Small intestine (tissue), 16 donors: ENCODE measurements at places on chromosomes 1 and 21. TPM values are rescaled to one million over a fixed set of nuclear protein-coding genes. Genes with fewer than 3 reads are reported as not detected.

DNA sequence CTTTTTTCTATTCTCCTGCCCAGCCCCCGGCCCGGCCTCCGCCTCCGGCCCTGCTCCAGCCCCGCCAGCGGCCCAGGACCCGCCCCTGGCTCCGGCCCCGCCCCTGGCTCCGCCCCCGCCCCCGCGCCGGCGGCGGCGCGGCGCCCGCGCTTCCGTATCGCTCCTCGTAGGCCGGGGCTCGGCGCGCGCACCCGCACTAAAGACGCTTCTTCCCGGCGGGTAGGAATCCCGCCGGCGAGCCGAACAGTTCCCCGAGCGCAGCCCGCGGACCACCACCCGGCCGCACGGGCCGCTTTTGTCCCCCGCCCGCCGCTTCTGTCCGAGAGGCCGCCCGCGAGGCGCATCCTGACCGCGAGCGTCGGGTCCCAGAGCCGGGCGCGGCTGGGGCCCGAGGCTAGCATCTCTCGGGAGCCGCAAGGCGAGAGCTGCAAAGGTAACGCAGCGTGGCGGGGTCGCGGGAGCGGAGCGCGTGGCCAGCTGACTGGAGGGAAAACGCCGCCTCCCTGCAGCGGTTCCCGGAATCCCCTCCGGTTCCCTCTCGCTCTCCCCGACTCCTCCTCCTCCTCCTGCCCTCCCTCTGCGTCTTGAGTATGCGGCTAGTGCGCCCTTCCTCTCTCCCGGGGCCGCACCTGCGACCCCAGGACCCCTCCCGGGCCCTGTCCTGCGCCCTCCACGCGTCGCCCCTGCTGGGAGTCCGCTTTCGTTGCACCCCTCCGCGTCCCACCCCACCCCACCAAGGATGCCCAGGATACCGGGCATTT lies at the start of gene IFNAR2:
TSS of gene IFNAR2 (plus strand) at position 155 of the 761 bp plus-strand sequence. CDS start 11,985 bp downstream, outside the sequence.
- H3K27ac ChIP-seq: peak within 1 kb of the TSS; percentile 98
- H3K27me3 ChIP-seq: no peaks in the 10 kb centered on the region
- H3K4me3 ChIP-seq: peak within 1 kb of the TSS; percentile 99
- DNase-seq: peak; percentile 90

GRCh38 chr21:39388038-39388810 lies 39.3 kb upstream of the HMGN1 start:
- H3K27me3 ChIP-seq: no peaks in the 10 kb centered on the region
- DNase-seq: peak; percentile 86
- peak overlapping the region; percentile 43 for H3K4me3 ChIP-seq
- H3K27ac ChIP-seq: peak overlapping the region; percentile 77
- peaks cover 4% of the 10 kb centered on the region for H3K4me1 ChIP-seq
- peaks cover 8% of the 10 kb centered on the region for H3K36me3 ChIP-seq

- no peak overlapping the region for H3K4me3 ChIP-seq
- no peaks in the 10 kb centered on the region for H3K4me1 ChIP-seq
- H3K27me3 ChIP-seq: no peaks in the 10 kb centered on the region
These were observed 419.5 kb upstream of the DEPDC1 start for GRCh38 chr1:68916221-68916902.

- H3K27ac ChIP-seq: no peak overlapping the region
- H3K36me3 ChIP-seq: no peaks in the 10 kb centered on the region
- no peak for DNase-seq
- H3K4me1 ChIP-seq: peaks cover 10% of the 10 kb centered on the region
These were observed 71.9 kb upstream of the CXADR start for GRCh38 chr21:17440969-17441368.

DNA sequence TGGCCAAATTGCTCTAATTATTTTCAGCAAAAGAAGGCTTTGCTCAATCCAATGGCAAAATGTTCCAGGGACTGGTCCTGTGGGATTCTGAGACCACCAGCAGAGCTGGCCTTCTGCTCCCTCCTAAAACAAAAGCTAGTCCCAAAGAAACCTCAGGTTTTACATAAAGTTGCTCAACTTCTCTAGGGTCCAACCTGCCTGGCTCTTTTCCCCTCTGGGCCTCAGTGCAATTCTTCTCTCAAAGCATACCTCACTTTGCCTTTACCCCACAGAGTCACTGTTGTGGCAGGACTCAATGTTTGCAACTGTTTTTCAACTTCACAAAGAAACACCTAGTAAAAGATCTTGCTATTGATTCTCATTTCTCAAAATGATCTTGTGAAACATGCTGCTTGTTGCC lies 39.8 kb downstream of the TBX15 start:
- no peaks in the 10 kb centered on the region for H3K4me1 ChIP-seq
- H3K27ac ChIP-seq: no peak overlapping the region
- H3K36me3 ChIP-seq: no peaks in the 10 kb centered on the region
- no peak for DNase-seq
- H3K4me3 ChIP-seq: no peak overlapping the region

- H3K4me3 ChIP-seq: no peak overlapping the region
- no peak for DNase-seq
- no peaks in the 10 kb centered on the region for H3K27me3 ChIP-seq
- H3K4me1 ChIP-seq: peaks cover 4% of the 10 kb centered on the region
- H3K36me3 ChIP-seq: no peaks in the 10 kb centered on the region
These were observed 37.5 kb downstream of the HIVEP3 start for GRCh38 chr1:41880950-41881885.

DNA sequence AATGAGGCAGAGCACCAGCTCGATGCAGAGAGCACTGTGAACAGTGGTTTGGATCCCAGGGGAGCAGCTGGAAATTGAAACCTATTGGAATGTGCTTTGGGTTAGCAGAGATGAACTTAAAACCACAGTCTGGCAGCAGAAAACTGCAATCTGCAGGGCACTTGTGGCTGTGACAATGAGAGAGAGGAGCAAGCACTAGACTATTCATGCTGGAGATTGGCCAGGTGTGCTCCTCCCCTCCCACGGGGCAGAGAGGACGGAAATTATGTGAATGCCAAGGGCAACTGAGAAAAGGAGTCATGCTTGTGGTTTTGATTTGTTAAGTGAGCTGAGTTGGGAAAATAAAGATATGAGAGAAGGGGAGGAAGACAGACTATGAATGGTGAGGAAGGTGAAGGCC lies 38.1 kb downstream of the HSD3B2 start:
- H3K4me1 ChIP-seq: peaks cover 30% of the 10 kb centered on the region
- H3K36me3 ChIP-seq: no peaks in the 10 kb centered on the region
- DNase-seq: no peak

DNA sequence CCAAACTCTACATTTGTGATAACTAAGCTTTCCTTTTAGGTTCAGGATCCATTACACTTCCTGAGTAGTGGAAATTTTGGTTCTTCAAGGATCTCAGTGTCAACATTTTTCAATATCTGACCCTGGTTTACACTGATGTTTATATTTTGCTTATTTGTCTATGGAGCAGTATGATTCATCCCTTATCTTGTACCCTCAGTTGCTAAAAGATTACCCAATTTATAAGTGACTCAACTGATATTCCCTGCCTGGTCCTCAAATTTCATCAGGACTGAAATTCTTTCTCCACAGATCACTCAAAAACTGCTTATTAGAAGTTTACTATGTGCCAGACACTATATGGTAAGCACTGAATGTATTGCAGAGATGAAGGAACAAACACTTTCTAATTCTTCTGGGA lies 139.1 kb upstream of the CHRM3 start:
- no peaks in the 10 kb centered on the region for H3K4me1 ChIP-seq
- no peaks in the 10 kb centered on the region for H3K27me3 ChIP-seq
- H3K4me3 ChIP-seq: no peak overlapping the region
- no peak for DNase-seq
- H3K36me3 ChIP-seq: no peaks in the 10 kb centered on the region

GRCh38 chr1:236638945-236639344 lies 34.6 kb upstream of the HEATR1 start:
- no peak overlapping the region for H3K4me3 ChIP-seq
- H3K27ac ChIP-seq: no peak overlapping the region
- H3K36me3 ChIP-seq: no peaks in the 10 kb centered on the region
- DNase-seq: no peak
- H3K4me1 ChIP-seq: no peaks in the 10 kb centered on the region
- H3K27me3 ChIP-seq: no peaks in the 10 kb centered on the region

- peak overlapping the region; percentile 94 for H3K4me3 ChIP-seq
- DNase-seq: peak; percentile 68
- no peaks in the 10 kb centered on the region for H3K36me3 ChIP-seq
- H3K4me1 ChIP-seq: no peaks in the 10 kb centered on the region
These were observed 1.1 kb downstream of the ZSWIM5 start for GRCh38 chr1:45205011-45205909.

GRCh38 chr1:30283199-30283962 lies 440.0 kb downstream of the MATN1 start:
- H3K4me3 ChIP-seq: no peak overlapping the region
- H3K4me1 ChIP-seq: no peaks in the 10 kb centered on the region
- no peak overlapping the region for H3K27ac ChIP-seq
- no peaks in the 10 kb centered on the region for H3K36me3 ChIP-seq
- DNase-seq: no peak

DNA sequence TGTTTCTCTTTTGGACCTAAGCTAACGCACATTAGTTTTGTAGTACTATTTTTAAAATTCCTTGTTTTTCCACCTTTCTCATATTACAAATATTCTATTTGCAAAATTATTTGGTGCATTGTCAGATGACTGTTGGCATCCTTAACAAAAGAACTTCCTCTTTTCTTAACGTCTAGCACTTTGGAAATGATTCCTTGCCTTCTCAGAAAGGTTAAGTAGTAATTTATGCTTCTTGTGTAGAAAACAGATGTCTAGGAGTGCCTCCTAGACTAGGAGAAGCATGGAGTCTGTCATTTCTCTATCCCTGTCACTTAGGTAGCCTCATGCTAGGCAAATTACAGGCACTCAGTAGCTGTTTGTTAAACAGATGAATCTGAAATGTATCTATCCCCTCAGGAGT lies 64.4 kb downstream of the HSPA13 start:
- H3K36me3 ChIP-seq: no peaks in the 10 kb centered on the region
- no peaks in the 10 kb centered on the region for H3K4me1 ChIP-seq
- H3K27me3 ChIP-seq: no peaks in the 10 kb centered on the region
- no peak for DNase-seq
- no peak overlapping the region for H3K27ac ChIP-seq
- H3K4me3 ChIP-seq: no peak overlapping the region

GRCh38 chr1:185720633-185721272 lies 13.4 kb upstream of the HMCN1 start:
- DNase-seq: peak; percentile 25
- H3K4me1 ChIP-seq: no peaks in the 10 kb centered on the region
- H3K27ac ChIP-seq: no peak overlapping the region
- H3K27me3 ChIP-seq: no peaks in the 10 kb centered on the region
- no peaks in the 10 kb centered on the region for H3K36me3 ChIP-seq

DNA sequence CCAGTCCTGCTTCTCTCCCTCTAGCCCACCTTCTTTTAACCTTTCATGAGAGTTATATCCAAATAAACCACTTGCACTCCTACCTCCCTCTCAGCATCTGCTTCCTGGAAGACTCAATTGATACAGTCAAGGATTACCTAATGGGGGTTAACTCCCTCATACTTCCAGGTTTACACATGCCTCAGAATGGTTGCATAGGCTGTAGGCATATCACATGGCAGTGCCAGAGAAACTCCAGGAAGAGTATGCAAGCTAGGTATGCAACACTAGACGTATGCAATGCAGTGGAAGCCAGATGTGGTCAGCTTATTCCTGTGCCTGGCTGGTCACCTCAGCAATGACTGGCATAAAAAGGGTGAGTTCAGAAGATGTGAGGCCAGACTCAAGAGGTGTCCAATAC lies 32.7 kb upstream of the VANGL1 start:
- DNase-seq: no peak
- no peaks in the 10 kb centered on the region for H3K27me3 ChIP-seq
- H3K36me3 ChIP-seq: no peaks in the 10 kb centered on the region
- H3K4me1 ChIP-seq: no peaks in the 10 kb centered on the region

DNA sequence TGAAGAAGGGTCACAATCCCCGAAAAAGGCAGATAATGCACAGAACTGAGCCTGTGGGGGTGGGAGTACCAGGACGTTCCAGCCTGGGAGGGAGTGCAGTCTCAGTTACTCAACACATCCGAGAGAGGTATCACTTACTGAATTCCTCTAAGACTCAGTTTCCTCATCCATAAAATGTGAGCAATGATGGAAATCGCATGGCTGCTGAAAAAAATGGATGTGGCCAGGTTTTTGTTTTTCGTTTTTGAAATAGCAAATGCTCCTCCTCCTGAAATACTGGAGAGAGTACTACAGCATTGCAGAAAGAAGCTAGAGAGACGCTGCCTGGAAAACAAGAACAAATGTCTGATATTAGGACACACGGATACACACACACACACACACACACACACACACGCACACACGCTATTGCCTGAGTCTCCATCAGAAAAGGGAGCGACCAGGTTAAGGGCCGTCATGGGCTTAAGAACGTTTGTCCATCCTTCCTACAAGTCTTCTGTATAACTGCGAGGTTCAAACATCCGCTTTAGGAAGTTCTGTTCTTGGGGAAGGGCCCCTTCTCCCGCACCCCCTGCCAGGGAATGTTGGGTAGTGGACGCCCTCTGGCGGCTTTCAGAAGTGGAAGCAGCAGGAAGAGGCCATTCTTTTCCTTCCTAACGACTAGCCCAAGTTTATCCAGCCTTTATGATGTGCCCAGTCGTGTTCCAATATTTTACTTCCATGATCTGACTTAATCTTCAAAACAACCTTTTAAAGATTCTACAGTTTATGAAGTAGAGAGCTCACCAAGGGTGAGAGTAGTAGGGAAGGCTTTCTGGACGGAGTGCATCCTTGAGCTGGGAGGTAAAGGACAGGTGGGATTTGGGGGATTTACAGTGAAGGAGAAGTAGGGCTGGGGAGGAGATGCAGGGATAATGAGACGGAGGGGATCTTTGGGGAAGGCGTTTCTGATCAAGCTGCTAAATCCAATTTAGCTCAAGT lies 699 bp upstream of the NES start:
- H3K27ac ChIP-seq: peak overlapping the region; percentile 64
- peak overlapping the region; percentile 53 for H3K4me3 ChIP-seq
- peaks cover 42% of the 10 kb centered on the region for H3K27me3 ChIP-seq
- H3K36me3 ChIP-seq: no peaks in the 10 kb centered on the region
- peak; percentile 84 for DNase-seq
- H3K4me1 ChIP-seq: no peaks in the 10 kb centered on the region

DNA sequence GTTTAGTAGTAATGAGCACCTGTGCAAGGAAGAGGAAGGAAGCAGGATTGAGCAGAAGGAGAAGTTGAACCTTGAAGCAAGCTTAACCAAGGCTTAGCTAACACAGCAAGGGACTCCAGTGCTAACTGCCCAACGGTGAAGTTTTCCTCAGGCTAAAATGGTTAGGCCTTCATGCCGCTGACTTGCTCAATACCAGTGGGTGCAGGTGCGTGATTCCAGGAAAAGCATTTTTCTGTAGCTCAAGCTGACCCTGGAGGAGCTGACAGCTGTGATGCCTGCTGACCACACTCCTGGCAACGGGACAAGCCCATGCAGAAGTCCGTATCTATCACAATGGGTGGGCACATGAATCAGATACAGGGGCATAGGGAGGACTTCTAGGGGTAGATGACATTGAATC lies 76.5 kb upstream of the FGGY start:
- no peaks in the 10 kb centered on the region for H3K36me3 ChIP-seq
- H3K4me3 ChIP-seq: no peak overlapping the region
- no peaks in the 10 kb centered on the region for H3K27me3 ChIP-seq
- no peak for DNase-seq

GRCh38 chr1:214318956-214319736 lies 38.2 kb downstream of the SMYD2 start:
- no peak for DNase-seq
- H3K27me3 ChIP-seq: no peaks in the 10 kb centered on the region
- H3K4me1 ChIP-seq: no peaks in the 10 kb centered on the region
- peaks cover 2% of the 10 kb centered on the region for H3K36me3 ChIP-seq

GRCh38 chr1:178529364-178530036 lies 16.6 kb downstream of the TEX35 start:
- no peaks in the 10 kb centered on the region for H3K27me3 ChIP-seq
- DNase-seq: peak; percentile 87
- peaks cover 27% of the 10 kb centered on the region for H3K4me1 ChIP-seq

Gene FAM151A
- polyA plus RNA-seq: 1.8 TPM

Gene PLA2G2C
- polyA plus RNA-seq: 0.01 TPM

Gene ARHGAP30
- 5.8 TPM for polyA plus RNA-seq

Gene CLCA1
- 90.2 TPM for polyA plus RNA-seq

Gene HTR6
- polyA plus RNA-seq: not detected

Gene UMODL1
- polyA plus RNA-seq: 0.67 TPM

Gene KIF21B
- polyA plus RNA-seq: 2.4 TPM
